ENCODE measurements at places on chromosomes 4 and X.
A peak's percentile ranks its signal among the peaks of the same experiment; 100 is the strongest.

DNA sequence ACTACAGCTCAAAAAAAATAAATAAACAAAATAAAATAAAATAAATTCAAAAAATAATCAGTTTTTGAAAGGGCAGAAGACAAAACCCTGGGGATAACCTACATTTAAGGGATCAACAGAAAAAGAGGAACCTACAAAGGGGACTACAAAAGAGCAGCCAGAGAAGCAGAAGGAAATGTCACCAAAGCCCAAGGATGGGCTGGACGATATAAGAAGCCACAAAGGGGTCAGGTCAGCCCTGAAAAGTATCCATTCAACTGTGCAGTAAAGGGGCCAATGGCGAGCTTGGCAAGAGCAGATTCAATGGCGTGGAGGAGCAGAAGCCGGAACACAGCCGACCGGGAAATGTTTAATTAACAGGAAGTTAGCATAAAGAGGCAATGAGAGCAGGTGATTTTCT is 16.9 kb downstream of the ACOT9 start:
- no peak for DNase-seq

DNA sequence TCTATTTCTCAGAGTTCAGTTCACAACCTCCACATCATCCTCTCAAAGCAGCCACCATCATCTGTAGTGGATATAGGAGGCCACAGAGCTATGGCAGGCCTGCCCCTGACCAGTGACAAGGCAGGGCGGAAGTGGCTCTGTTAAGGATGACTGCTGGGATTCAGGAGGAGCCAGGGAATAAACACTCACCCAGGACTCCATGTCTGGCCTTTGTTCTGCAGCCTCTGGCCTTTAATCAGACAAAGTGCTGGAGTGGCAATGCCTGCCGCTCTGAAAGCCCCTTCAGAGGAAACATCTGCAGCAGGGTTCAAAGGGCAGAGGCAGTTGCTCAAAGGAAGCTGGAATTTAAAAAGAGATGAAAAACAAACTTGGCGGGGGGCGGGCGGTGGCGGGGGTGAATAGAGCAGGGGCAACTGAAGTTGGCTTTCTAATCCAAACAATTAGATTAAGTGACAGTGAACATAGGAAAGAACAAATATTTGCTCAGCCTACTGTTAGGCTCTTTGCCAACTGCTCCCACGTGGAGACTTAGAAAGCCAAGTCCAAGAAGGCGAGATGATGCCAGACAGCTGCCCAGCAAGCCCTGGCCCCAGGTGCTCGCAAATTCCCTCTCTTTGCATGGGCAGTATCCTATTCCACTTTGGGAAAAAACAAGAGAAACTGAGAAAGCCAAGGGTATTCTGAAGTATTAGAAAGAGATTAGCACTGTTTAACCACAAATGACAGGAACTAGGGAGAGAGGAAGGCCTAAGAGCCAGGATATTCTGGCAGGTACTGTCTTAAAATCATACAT is 5.5 kb downstream of the MPP1 start:
- no peak for DNase-seq

GRCh38 chrX:102652031-102652688 is 877 bp downstream of the GPRASP1 start:
- peak; percentile 74 for DNase-seq

- DNase-seq, result no peak
These were observed 134.7 kb upstream of the SPANXN4 start for GRCh38 chrX:142891046-142891445.

DNA sequence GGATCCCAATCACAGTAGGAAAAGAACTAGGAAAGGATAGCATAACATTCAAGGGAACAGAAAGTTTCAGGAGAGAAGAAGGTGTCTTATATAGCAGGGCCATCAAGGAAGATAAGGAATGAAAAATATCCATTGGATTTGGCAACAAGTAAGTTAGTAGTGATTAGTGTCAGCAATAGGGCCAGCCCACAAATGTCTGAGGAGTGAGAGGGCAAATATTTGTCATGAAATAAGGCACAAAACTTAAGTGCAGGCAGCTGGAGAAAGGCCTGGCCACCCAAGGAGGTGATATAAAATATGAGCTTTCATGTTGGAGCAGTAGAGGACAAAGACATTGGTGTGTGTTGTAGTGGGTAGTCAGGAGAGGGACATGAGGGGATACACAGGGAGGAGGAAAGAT is 132.1 kb downstream of the COL4A6 start:
- no peak for DNase-seq

GRCh38 chrX:37755025-37755424 is 24.8 kb upstream of the CYBB start:
- peak; percentile 43 for DNase-seq

GRCh38 chrX:34381241-34381640 is 249.1 kb upstream of the FAM47A start:
- DNase-seq, result no peak

DNA sequence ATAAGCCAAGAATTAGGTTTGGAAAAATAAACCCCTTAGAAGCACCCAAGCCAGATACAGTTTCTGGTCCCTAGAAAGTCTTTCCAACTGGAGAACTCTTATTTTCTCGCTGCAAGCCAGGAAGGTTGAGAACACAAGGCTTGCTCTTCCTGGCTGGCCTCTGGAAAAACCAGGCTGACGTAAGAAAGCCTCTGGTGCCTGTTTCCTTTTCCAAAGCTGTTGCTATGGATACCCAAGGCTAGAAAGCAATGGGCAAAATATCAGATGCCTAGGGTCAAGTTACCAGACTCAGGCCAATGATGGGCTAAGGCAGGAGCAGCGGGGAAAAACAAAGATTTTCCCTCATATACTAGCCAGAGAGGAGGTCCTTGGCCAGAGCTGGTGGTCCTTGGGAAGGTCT is 281.6 kb downstream of the KLHL13 start:
- no peak for DNase-seq
